Amygdala (tissue), 56 donors: ENCODE measurements at places on chromosomes 12 and 14.

- no peak for DNase-seq
Observed at GRCh38 chr12:122395319-122395718, 27.1 kb downstream of the CLIP1 start.

GRCh38 chr14:51289169-51289568 lies 49.1 kb downstream of the TMX1 start:
- no peak for DNase-seq

DNA sequence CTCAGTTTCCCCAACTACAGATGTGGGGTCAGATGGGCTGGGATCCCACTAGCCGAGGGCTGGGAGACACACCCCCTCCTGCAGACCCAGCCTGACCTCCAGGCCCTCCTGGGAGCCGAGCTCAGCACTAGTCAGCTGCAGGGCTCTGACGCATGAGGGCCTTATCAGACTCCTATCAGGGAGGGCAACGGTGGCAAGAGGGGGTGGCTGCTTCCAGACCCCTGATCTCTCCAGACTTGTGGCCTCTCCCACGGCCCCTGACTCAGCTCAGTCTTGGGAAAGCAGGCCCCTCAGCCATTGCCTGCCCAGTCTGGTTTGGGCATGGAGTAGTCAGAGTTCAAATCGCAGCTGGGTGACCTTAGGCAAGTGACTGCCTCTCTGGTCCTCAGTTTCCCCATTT lies 2.5 kb downstream of the RASAL1 start:
- DNase-seq = no peak

DNA sequence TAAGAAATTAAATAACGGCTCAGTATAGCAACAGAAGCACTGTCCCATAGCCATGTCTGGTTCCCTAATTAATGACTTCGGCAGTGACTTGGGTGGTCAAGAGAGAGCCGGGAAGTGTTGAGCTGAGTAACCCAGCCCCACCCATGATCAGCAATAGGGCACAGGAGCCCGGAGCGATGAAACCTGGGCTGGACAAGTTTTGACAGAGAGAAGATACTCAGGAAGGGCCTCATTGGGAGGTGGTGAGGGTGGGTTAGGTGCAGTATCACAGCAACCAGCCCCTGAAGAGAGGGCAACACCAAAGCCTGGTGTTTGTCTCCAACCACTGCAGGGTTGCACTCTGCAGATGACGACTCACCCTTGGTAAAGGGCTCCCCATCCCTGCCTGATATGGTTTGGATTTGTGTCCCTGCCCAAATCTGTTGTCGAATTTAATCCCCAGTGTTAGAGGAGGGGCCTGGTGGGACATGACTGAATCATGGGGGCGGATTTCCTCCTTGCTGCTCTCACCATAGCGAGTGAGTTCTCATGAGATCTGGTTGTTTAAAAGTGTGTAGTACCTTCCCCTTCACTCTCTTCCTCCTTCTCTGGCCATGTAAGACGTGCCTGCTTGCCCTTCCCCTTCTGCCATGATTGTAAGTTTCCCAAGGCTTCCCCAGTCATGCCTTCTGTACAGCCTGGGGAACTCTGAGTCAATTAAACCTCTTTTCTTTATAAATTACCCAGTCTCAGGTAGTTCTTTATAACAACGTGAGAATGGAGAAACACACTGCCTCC lies 124.9 kb upstream of the MED13L start:
- no peak for DNase-seq

GRCh38 chr12:123335490-123335889 lies 29.2 kb downstream of the SBNO1 start:
- no peak for DNase-seq

GRCh38 chr14:72800296-72800695 lies 93.6 kb downstream of the DPF3 start:
- DNase-seq = no peak

DNA sequence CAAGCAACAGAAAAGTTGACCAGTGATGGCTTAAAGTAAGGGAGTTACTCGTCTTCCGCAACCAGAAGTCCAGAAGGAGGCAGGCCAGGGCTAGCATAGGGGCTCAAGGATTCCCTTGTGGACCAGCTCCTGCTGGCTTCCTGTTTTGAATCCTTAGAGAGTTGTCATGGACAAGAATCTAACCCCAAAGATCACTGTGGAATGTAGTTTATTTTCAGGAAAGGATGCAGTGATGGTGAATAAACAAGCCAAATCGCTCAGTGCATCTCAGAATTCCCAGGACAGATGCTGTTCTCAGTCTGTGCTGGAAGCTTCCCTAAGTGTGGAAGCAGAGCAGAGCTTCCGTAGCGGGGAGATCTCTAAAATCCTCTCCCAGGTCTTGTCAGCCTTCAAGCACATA lies 311.3 kb downstream of the C12orf75 start:
- DNase-seq = no peak

GRCh38 chr12:29781188-29781587 lies 2.6 kb downstream of the TMTC1 start:
- no peak for DNase-seq

DNA sequence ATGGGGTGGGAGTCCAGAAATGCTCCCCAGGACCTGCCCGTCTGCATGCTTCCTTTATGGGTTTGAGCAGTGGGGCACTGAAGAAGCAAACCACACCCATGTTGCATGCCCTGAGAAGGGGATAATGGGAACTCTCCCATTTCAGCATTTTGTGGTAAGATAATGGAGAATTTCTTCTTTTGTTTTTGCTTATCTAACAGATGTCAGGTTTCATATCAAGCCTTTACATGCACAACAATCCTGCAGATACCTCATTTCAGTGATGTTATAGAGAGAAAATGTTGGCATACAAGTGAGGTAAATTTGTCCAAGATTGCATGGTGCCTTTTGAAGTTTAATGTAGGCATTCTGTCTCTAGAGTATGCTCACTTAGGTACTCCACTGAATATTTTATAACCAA lies 177.0 kb downstream of the ALX1 start:
- no peak for DNase-seq

- DNase-seq = no peak
Observed at GRCh38 chr14:29054119-29054518, 287.5 kb downstream of the FOXG1 start.

DNA sequence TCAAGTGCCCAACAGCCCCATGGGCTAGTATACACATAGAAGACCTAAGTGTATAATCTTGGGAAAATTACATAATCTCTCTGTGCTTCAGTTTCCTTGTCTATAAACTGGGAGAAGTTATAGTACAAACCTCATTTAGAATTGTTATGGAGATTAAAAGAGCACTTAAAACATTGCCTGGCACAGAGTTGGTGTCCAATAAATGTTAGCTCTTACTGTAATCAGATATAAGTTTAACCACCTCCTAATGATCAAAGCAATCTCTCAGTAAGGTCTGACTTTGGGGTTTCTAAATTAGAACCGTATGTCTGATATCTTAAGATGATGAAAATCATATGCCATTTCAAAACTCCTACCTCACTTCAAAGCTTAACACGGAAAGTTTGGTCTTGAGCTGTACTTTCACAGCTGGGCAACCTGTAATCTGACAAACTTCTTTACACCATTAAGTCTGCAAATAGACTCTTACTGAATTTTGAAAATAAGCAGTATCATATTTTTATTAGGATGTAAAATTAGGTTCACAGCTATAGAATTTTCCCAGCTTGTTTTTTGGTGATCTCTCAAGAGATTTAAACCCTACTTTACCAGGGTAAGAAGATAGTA lies 58.6 kb upstream of the MYBPC1 start:
- no peak for DNase-seq

DNA sequence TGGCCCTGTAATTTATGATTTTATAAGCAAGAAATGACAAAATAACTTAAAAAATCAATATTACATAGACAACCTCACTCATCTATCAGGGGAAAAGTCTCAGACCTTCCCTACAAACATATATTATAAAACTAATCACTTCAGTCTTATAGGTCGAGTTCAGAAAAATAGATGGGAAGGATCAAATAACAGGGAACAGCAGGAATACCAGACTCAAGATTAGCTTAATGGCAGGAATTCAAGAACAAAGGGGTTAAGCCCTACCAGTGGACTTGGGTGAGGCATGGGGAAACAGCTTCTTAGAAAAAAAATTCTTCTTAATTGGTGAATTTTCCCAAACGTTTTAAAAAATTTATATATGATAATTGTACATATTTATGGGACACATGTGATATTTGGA lies 51.6 kb upstream of the CRY1 start:
- no peak for DNase-seq

GRCh38 chr12:104656921-104657320 lies 200.2 kb downstream of the CHST11 start:
- DNase-seq = no peak

DNA sequence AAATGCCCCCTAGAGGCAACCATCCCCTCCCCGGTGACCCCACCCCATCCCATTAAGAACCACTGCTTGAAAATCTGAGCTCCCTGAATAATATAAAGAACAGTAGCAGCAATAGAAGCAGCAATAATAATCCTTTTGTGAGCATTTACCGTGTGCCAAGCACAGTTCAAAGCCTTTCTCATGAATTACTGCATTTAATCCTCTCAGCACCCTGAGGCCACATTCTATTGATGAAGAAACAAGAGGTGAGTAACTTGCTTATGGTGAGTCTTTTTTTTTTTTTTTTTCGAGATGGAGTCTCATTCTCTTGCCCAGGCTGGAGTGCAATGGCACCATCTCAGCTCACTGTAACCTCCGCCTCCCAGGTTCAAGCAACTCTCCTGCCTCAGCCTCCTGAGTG lies 65.0 kb downstream of the KCNK10 start:
- no peak for DNase-seq

DNA sequence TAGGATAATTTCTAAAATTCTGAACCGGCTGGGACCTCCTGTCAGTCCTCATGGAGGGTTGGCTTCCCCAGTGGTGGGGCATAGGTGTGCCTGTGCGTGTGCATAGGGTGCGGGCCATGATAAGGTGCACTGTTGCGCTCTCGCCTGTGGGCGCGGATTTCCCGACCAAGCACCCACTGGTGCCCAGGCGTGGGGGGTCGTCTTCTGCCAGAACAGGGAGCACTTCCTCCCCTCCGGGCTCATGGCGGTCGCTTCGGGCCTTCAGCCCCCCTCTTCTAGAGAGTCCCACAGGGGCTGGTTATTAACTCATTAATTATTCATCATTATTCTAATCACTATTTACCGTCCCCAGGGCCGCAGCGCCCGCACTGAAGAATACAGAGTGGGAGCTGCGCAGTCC lies 2.8 kb downstream of the C1QL4 start:
- no peak for DNase-seq

GRCh38 chr14:76267322-76268046 lies 108.5 kb upstream of the ESRRB start:
- DNase-seq = peak; percentile 40

DNA sequence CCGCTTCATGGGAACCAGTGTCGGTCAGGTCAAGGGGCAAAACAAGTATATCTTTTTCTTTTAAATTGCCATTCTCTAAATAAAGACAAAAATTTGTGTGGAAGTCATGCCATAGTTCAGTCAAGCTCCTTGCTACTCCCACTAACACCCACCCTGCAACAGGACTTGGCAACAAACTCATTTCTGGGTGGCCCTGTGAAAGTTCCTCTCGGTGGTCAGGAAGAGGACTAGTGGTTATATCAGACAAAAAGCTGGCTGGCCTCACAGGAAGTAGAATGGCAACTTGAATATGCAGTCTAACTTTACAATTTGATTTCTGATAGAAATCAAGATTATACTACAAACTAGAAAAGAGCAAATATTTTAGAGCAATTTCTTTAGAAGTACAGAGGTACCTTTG lies 11.2 kb downstream of the DHRS7 start:
- no peak for DNase-seq

- DNase-seq = no peak
Observed at GRCh38 chr14:37263656-37264236, 66.0 kb downstream of the MIPOL1 start.

- DNase-seq = no peak
Observed at GRCh38 chr14:64915029-64915424, 772 bp downstream of the CHURC1 start.

DNA sequence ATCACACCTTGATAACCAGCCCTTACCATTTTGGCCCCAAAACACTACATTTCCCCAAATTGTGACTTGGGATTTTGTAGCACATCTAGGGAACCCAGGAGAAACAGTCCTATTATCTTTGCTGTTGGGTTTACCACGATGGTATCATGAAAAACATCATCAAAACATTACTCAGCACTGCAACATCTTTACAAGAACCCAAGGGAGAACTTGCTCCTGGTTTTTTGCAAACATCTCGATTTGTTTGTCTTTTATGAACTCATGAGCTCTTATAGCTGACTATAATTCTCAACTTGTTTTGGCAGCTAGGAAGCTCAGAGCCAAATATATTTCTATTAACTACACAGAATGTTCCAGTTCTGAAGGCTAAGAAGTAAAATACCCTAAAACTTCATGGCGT lies 65.7 kb downstream of the TBX5 start:
- DNase-seq = no peak
